Stimulated activated CD8-positive, alpha-beta memory T cell treated with anti-CD3 and anti-CD28 coated beads, Interleukin-15, amount 100 ng/mL, for 1 hour (primary cell): ENCODE measurements at places on chromosomes 11 and 22.

DNA sequence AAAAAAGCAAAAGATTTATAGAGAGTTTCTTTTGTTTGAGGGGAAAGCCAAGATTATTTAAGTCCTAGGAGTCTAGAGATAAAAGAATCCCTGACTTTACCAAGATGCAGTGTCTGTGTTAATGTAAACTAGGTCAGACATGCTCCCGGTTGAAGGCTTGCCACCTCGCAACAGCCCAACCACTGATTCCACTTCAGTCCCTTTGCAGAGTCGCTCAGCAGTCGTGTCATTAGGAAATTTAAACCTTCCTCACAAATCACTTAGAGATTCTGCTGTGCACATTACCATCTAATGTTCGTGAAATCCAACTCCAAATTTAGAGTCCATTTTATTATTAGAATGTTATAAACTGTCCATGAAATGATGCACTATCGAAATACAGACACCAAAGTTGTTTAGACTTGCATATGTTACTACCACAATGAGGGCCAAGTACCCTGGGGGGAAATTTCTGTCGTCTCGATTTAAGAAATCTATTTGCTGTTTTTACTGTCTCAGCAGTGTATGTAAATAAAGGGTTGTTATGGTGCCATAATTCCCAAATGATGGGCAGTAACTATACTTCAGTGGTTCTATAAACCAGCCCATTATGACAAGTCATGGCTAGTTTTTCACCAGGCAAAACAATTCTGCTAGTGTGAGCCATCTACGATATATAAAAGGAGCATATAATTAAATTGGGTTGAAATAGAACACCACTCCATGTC is 101.4 kb upstream of the MTNR1B start:
- no peak for DNase-seq

GRCh38 chr11:19933132-19933735 is 220.6 kb downstream of the NAV2 start:
- no peak for DNase-seq

GRCh38 chr22:21778705-21779363 is 43.2 kb upstream of the YPEL1 start:
- no peak for DNase-seq

DNA sequence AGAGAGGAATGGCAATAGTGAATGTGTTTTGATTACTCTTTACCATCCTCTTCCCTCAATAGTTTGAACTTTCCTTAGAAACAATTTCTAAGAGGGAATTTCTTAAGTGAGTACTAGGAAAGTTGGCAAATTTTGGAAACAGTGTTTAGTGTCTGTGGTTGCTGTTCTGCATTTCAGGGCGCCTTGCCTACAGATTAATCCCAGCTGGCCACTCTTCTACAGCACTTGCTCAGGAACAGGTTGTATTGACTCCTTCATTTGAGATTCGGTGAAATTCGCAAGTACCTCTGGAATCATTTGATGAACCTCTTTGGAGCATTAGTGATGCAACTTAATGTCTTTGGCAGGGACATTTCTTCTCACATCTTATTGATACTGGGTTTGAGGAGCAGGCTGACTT is 28.3 kb downstream of the JAM3 start:
- DNase-seq, result no peak

DNA sequence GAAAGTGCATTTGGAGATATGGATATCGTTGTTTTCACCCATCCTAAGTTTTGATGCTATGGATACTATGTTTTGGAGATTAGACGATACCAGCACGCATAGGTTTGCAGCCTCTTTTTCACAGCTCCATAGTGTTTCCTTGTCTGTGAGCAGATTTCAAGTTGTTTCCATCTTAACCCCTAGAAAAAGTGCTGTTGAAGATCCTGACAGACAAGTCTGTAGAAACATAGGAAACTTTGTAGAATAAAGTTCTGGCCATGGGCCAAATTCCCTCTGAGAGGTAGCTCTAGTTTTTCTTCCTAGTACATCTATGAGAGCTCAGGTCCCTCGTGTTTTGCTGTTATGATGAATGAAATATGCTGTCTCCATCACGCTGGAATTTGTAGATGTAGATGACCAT is 32.4 kb downstream of the ST3GAL4 start:
- no peak for DNase-seq

DNA sequence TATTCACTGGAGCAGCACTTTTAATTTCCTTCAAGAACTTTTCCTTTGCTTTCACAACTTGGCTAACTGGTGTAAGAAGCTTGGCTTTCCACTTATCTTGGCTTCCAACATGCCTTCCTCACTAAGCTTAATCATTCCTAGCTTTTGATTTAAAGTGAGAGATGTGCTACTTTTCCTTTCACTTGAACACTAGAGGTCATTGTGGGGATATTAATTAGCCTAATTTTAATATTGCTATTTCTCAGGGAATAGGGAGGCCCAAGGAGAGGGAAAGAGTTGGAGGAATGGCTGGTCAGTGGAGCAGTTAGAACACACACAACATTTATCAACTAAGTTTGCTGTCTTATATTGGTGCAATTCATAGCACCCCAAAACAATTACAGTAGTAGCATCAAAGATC is 24.6 kb upstream of the CCDC90B start:
- DNase-seq, result no peak
